ENCODE measurements at places on chromosomes 7 and 10.

DNA sequence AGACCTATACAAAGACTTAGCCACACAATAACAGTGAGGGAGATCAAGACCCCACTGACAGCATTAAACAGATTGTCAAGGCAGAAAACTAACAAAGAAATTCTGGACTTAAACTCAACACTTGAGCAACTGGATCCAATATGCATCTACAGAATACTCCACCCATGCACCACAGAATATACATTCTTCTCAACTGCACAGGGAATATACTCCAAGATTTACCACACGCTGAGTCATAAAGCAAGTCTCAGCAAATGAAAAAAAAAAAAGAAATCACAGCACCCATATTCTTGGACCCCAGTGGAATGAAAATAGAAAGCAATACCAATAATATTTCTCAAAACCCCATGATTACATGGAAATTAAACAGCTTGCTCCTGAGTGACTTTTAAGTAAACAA lies 680.2 kb downstream of the PCDH15 start:
- DNase-seq, result no peak

DNA sequence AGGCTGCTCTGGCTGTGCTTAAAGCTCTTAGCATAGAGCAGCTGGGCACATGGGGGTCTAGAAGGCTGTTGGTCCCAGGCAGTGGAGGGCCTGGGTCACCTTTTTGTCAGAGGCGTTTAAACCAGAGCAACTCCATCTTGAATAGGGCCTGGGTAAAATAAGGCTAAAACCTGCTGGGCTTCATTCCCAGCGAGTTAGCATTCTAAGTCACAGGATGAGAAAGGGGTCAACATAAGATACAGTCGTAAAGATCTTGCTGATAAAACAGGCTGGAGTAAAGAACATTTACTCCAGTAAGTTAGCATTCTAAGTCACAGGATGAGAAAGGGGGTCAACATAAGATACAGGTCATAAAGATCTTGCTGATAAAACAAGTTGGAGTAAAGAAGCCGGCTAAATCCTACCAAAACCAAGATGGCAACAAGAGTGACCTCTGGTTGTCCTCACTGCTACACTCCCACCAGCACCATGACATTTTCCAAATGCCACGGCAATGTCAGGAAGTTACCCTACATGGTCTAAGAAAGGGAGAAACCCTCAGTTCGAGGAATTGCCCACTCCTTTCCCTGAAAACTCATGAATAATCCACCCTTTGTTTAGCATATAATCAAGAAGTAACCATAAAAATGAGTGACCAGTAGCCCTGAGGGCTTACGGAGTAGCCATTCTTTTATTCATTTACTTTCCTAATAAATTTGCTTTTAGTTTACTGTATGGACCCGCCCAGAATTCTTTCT lies 96.8 kb upstream of the PCBD1 start:
- DNase-seq, result no peak

DNA sequence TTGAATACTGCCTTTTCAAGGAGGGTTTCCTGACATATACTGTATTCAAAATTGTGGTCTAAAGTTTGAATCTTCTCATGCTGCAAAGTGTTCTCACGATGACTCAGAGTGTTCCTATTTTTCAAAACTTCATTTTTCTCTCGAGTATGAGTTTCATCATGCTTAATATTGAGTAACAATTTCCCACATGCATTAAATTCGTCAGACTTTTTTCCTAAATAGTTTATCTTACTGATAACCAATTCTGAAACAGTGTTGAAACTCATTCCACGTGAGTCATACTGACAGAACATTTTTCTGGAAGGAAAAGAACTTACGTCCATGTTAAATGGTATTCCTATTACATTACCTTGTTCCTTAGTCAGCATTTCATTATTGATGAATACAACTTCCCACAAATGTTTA lies 44.1 kb downstream of the ZNF33B start:
- no peak for DNase-seq

GRCh38 chr10:112221545-112221944 lies 38.0 kb upstream of the GPAM start:
- no peak for DNase-seq

- no peak for DNase-seq
Observed at GRCh38 chr7:70426249-70426880, 705.6 kb upstream of the GALNT17 start.

- DNase-seq, result no peak
Observed at GRCh38 chr10:95260909-95261552, 29.8 kb downstream of the PDLIM1 start.

DNA sequence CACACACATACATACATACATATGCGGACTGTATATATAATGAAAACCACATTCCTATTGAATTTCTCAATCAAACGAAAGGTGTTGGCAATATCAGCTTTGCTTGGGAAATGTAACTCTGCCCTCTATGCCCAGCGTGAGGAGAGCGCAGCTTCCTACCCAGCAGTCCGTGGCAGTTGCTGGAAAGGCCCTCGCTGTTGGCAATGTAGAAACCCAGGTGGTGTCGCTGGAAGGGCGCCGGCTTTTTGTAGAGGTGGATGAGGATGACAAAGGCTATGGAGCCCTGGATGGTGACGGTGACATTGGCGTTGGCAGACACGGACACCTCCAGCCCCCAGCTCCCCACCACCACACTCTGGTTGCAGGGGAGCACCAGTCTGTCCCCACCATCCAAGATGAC lies 100.9 kb downstream of the ITIH5 start:
- no peak for DNase-seq

GRCh38 chr7:2607122-2607922 lies 24.5 kb upstream of the TTYH3 start:
- no peak for DNase-seq

DNA sequence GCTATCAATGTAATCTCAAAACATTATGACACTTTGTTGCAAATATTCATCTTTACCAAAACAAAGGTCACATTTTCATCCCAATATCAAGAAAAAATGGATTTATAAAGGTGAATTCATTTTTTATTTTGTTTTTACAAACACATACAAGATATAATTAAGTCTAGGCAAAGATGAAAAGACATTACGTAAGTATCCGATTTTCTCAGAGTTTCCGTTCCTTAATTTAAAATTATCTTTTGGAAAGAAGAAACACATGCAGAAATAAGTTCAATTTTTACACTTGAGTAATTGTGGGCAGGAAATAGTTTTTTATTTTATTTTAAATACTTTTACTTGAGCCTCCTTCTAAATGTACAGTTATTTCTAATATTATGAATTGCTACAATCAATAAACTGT lies 24.6 kb downstream of the RTKN2 start:
- no peak for DNase-seq

DNA sequence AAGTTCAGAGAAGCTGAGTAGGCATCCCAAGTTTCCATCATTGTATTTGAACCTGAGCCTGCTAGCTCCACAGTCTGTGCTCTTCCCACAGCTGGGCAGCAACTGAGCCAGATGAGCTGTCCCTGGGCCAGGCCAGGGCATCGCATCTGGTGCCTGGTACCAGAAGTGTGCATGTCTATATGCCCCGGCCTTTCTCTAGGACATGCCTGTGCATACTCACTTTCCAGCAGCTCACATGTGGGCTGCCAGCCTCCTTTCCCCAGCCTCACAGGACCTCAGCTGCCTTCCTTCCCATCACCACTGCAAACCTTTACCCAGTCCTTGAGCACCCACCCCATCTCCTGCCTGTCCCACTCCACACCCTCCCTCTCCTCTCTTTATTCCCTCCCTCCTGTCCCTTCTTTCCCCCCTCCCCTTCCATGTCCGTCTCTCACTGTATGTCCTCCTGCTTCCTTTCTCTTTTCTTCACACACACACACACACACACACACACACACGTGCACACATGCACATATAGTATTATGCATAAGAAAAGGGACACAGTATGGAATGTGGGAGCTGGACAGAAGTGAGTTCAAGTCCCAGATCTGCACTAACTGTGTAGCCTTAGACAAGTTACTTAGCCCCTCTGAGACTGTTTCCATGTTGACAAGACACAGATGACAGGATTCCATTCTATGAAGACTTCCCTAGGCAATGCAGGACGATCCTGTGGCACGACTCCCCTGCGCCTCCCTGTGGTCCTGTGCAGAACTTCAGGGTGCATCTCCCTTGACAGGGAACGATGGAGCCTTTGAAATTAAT lies 10.9 kb downstream of the CDHR1 start:
- DNase-seq, result peak; percentile 12

- DNase-seq, result no peak
Observed at GRCh38 chr7:141820067-141820466, 21.2 kb downstream of the PRSS37 start.

DNA sequence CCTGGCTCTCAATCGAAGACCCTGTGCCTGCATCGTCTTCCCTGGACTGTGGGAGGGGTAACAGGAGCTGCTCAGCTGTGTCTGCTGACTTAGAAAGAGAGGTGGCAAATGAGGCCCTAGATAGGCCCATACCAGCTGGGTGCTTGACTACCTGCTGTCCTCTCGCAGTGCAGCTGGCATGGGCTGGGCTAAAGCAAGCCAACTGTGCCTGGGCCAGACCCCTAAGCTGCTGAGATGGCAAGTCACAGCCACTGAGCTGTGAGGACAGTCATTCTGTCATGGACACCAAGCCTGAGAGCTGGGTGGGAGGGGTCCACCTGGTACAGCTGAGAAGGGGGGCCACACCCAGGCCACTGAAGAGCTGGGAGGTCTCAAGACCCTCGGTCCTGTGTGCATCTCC lies 45.8 kb upstream of the AQP1 start:
- DNase-seq, result no peak

DNA sequence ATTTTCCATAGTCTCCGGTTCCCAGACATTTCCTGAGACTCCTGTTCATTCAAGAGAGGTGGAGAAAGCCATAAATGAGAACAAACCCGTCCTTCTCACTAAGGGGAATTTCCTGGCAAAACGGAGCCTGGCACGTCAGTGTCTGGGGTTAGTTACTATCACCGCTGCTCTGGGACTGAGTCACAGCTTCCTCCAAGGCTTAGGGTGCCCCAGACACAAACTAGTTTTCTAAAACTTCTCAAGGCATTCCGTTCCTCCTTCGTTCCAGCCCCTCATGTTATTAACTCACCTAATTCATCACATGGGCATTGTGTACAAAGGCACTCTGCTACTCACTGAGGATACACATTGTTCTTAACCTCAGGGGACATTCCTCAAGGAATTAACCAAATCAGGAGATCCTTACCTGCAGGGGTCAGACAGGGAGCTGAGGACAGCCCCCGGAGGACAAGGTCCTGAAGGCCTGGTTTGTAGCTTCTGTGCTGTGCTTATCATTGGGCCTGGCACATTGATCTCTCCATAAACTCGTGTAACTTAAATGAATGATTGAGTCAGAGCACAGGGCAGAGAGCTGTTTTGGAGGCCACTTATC lies 103.0 kb upstream of the KLF6 start:
- no peak for DNase-seq

DNA sequence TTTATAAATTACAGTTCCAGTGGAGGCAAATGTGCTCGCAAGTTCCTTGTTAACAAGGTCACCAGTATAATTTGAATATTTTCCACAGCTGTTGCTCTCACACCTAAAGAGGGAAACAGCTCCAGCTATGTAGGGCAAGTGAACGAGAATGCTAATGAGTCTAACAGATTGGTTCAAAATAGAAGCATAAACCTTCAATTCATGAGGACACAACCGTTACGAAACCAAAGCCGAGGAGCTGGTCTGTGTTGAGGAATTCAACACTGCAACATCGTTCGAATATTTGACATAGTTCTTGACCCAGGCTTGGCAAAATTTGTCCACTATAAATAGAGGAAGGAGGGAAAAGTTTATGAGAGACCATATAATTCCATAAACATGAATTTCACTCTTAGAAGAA lies 161.3 kb downstream of the KLF6 start:
- DNase-seq, result no peak

GRCh38 chr7:27145165-27145913 lies 1.9 kb upstream of the HOXA5 start:
- DNase-seq, result no peak

- peak; percentile 49 for DNase-seq
Observed at GRCh38 chr7:79778786-79779770, 325.6 kb upstream of the MAGI2 start.

DNA sequence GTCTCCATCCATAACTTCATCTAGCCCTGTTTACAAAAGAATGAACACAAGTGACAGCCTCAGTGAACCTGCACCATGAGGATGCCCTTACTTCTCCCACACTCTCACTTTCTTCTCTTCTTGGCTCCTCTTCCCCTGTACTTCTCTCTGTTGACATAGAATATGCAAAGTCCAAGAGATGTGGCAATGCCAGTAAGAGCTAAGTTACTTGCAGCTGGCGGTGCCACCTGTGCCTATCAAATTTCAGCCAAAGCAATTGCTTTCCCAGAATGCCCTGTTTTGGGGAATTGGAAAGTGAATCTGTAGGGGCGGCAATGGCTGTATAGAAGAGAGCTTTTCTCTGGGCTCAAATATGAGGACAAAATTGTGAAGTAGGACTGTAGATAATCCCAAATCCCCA lies 557.8 kb downstream of the AUTS2 start:
- no peak for DNase-seq

GRCh38 chr10:6053303-6053702 lies 8.9 kb downstream of the IL2RA start:
- no peak for DNase-seq

DNA sequence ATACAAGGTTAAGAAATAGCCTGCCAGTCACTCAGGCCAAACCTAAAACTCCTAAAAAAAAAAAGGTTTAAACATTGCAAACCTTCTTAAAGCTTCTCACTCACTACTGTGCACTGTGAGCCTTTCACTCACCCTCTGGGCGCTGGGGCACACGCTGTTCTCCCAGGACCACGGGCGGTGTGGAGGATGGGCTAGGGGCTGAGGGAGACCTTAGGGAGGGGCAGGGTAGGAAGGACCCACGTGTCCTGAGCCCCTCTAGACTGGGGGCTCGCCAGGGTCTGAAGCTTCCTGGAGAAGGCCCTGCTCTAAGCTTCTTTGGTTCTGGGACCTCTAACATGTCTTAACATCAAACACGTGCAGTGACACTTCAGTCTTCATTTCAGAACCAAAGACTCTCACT lies 569.8 kb downstream of the DNAJB6 start:
- DNase-seq, result no peak

DNA sequence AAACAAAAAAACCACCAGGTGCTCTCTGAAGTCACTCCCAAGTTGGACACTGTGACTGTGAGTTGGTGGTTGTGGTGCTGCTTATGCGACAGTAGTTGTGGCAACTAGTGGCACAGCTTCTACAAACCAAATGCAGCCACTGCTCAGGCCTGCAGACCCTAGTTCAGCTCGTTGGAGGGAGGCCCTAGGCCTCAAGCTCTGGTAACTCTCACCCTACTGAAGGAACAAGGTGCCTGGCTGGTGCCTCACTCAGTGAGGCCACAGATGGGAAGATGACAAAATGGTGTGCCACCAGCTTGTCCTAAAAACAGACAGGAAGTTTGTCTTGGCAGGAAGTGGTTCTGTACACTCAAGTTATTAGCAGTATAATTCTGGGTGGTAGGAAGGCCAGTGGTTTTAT lies 45.3 kb upstream of the RAPGEF5 start:
- DNase-seq, result no peak

DNA sequence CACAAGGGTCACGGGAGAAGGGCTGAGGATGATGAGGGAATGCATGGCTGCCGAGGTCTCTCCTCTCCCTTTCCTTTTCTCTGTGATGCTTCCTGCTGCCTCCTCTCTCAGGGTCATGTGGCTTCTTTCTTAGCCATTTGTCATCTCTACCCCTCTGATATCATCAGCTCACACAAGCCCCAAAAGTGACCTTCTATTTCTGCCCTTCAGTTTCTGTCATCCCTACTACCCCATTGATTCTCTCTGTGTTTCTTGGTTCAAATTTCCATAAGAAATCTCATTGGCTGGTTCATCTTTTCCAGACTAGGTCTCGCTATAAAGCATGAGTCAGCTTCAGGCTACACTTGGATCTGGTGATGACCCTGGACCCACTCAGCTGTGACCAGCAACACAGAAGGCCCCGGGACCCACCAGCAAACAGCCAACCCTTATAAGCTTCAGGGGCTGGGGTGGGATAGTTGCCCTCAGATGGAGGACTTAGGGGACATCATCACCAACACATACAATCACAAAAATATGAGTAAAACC lies 284.3 kb downstream of the SKAP2 start:
- DNase-seq, result no peak

Data from GF-D8 (cell line).